ENCODE measurements at places on chromosomes 16 and 17. TPM values are rescaled to one million over a fixed set of nuclear protein-coding genes. Genes with fewer than 3 reads are reported as not detected.

FAHD1 gene
- 40.9 TPM for total RNA-seq

TOP2A gene
- total RNA-seq = 71.4 TPM

MT1M gene
- total RNA-seq = 3.8 TPM

ZNF768 gene
- total RNA-seq = 38.4 TPM

FOXF1 gene
- total RNA-seq = 4.0 TPM

P2RX5 gene
- 4.0 TPM for total RNA-seq

KRT12 gene
- total RNA-seq = not detected

SLC5A11 gene
- total RNA-seq = not detected

CA7 gene
- 0.65 TPM for total RNA-seq

TEFM gene
- 8.1 TPM for total RNA-seq

DNA sequence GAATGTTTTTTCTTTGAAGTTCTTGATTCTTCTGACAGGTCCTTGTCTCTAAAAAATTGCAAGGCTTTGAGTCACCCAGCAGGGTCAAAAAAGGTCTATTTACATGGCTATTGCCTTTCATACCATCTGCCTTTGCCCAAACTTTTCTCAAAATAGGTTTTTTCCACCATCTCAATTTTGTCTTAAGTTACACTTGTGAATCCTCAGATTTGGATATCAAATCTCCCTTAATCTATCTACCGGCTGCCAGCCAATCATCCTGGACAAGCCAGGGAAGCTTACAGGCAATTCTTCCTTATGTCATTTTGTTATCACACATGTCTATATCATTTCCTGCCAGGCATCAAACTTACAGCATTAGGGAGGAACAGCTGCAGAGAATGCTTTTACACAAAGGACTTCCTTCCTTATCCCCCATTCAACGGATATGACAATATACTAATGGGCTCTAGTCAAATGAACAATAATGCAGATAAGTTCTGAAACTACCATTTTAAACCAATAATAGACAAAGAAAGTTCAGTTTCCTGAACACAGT is 104.1 kb upstream of the CORO6 start:
- peak; percentile 14 for DNase-seq

GRCh38 chr16:46976550-46976949 is 3.1 kb upstream of the DNAJA2 start:
- DNase-seq = no peak

DNA sequence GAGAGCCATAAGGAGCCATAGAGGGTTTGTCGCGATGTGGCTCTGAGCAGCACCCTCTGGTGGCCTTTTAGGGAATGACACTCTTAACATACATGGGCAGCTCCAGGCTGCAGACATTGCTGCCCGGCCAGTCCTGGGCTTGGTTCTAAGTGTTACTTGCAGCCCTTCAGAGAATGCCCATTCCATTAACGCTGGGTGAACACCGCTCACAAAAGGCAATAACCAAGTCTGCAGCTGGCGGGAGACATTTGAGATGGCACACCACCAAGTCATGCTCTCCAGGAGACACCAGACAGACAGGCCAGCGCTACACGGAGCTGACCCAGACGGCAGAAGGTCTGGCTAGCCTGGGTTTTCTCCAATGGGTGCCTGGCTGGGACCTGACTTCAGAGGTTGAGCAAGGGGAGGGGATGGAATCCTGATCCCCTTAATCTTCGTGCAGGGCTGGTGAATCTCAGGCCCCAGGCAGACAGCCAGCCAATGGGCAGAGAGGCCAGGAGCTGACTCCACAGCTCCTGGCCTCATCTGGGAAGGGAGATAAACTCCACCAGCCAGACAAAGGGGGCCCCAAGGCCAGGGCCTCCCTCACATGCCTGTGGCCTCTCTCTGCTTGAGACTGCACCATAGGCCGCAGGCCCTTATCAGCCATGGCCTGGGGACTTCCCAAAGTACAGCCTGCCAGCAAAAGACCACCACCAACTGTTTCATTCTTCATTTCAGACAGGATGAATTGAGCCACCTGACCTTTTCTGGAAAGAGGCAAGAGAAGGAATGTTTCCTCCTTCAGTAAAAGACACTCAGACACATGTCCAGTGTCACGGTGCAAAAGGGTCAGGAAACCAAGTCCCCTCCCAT is 58.8 kb downstream of the ZDHHC7 start:
- DNase-seq = peak; percentile 83

- peak; percentile 72 for DNase-seq
These were observed 2.1 kb downstream of the HES7 start for GRCh38 chr17:8121681-8122421.

- peak; percentile 61 for DNase-seq
These were observed 57.2 kb upstream of the GSE1 start for GRCh38 chr16:85555719-85556455.

- DNase-seq = no peak
These were observed 66.8 kb downstream of the CRISPLD2 start for GRCh38 chr16:84886497-84887090.

- no peak for DNase-seq
These were observed 22.7 kb downstream of the YWHAE start for GRCh38 chr17:1377334-1377733.

GRCh38 chr16:2527071-2527783 is 4.0 kb downstream of the CEMP1 start:
- no peak for DNase-seq

DNA sequence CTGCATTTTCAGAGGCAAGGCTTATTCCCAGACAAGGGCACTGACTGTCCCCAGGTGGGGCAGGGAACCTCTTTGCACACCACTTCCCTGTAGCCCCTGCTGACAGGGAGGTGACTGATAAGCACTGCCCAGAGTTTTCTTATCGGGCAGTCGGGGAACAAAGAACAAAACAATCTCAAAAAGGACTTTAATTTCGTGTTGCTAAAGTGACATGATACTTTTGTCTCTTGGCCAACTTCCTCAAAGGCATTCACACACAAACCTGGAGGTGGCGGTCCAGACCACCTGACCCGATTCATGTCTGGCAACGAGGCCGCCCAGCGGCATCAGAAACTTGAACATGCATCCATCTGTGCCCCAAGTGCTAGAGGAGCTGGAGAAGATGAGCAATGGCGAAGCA is 28.9 kb downstream of the ZDHHC7 start:
- no peak for DNase-seq

DNA sequence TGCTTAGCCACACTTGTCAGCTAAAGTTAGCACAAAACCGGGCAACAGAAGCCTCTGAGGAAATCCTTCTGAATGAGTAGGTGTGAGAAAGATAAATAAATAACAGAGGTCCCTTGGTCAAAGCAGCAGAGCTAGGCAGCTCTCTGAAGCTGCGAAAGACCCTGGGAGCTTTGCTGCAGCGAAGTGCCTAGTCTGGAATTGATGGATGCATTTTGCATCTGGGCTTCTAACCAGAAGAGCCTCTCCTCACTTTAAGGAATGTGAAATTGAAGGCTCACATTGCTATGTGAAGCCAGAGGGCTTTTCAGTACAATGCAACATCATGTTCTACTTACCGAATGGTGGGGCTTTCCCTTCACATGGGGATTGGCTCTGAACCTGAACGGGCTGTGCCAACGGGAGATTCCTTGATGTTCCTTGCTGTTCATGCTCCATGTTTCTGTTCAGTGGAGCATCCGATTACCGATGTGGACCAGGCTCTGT is 274.6 kb downstream of the HS3ST3B1 start:
- peak; percentile 42 for DNase-seq

- DNase-seq = peak; percentile 65
These were observed 16.2 kb downstream of the BEAN1 start for GRCh38 chr16:66443269-66443652.

GRCh38 chr17:46097497-46097896 is 95.7 kb downstream of the KANSL1 start:
- no peak for DNase-seq

- no peak for DNase-seq
These were observed 14.7 kb downstream of the ALOX15B start for GRCh38 chr17:8053600-8053999.

- no peak for DNase-seq
These were observed 25.1 kb upstream of the SUPT4H1 start for GRCh38 chr17:58377093-58377601.

DNA sequence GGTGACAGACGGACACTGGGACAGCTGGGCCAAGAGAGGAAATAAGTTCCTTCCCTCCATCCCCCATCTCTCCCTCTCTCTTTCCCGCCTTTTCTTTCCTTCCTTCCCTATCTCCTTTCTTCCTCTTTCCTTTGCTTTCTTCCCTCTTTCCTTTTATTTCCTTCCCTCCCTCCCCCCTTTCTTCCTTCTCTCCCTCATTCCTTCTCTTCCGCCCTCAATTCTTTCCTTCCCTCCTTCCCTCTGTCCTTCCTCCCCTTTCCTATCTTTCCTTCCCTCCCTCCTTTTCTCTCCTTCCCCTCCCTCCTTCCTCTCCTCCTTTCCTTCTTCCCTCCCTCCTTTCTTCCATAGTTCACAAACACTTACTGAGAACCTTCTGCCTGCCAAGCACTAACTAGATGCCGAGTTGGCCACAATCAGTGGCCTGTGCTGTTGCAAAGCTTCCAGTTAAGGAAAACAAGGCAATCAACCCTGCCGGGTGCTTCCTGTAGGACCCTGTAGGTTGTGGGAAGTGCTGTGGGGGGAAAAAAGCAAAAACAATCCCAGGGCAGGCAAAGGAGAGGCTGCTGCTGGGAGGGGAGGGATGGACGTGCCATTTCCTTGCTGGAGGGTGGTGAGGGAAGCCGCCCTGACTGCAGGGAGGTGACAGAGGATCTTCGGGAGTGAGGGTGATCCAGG is 31.7 kb downstream of the ABCC6 start:
- no peak for DNase-seq

DNA sequence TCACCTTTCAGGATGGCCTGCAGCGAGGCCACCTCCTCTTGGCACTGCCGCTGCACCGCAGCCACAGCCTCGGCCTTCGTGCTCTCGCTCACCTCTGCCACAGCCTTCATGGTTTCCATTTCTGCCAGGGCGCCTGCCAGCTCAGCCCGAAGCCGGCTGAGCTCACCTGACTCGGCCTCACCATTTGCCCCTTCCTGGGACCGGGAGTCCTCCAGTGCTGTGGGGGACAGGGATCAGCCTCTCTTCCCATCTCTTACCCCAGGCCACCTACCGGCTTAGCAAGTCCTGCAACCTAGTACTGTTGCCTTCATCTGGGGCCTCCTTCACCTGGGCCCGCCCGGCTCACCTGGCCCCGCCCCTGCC is 658 bp downstream of the RABEP2 start:
- no peak for DNase-seq

GRCh38 chr17:41184480-41184961 is at the start of gene KRTAP4-1:
KRTAP4-1 (minus strand) TSS chr17:41184911; CDS start chr17:41184854, 57 bp downstream.
- no peak for DNase-seq

DNA sequence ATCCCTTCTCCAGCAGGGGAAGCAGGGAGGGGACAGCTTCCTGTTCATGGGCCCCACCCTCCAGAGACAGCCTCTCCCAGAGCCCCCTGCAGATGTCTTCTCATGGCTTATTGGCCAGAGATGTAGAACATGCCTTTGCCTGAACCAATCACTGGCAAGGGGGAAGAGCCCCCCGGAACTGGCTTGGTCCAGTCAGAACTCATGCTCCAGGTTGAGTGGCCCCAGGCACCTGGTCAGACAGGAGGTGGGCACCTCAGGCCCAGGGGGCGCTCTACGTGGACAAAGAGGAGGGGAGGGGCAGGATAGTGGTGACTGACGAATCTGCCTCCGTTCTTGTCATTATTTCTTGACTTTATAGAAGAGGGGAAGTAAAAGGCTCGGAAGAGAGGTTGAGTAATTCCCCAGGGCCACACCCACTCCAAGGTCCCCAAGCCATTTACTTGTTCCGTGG is 23.6 kb downstream of the RAB11FIP4 start:
- no peak for DNase-seq

DNA sequence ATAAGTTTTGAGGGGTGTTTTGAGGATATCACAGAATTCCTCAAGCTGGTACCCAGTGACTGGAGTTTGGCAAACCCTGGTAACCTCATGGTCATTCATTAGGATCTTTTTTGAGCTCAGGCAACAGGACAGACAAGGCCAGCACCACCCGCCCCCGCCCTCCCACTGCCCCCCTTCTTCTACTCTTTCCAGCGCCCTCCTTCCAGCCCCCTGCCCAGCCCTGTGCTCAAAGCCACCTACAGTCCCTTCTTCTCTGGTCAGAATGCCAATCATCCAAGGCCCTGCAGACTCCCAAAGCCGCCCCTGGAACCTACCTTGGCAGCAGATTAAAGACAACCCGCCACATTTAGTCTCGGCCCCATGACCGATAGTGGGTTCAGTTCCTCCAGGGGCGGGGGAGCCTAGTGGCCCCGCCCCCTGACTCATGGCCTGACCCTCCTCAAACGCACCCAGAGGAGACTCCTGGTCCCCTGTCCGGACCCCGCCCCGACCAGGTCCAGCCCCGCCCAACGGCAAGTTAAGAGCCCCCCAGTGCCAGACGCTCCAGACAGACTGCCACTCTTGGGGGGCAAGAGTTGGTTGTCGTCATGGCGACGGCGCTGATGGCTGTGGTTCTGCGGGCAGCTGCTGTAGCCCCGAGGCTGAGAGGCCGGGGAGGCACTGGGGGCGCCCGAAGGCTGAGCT is at the start of gene NAGS:
NAGS (plus strand) TSS at position 546 of the 684 bp plus-strand sequence; CDS start at position 588, 42 bp downstream.
- peak; percentile 23 for DNase-seq

- DNase-seq = peak; percentile 79
These were observed 2.0 kb downstream of the CBX4 start for GRCh38 chr17:79836972-79837887.

GRCh38 chr17:17767154-17767869 is 69.5 kb downstream of the SREBF1 start:
- peak; percentile 15 for DNase-seq

GRCh38 chr17:68861602-68862001 is 93.6 kb downstream of the ABCA8 start:
- no peak for DNase-seq

DNA sequence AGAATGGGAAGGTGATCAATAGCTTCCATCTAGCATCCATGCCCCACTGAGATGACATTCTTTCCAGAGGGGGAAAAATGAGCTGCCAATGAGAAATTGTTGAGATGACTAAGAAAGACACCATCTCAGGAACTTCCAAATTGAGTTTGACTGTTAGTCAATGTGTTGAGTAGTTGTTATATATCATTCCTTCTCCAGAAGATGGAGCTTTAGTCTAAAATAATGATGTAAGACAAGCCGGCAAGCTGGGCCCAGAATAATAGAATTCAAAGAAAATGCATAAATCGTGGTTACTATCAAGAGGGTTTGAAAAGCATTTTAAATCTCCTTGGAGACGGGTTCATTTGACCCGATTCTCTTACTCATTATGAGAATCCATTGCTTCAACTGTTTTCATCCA is 71.0 kb upstream of the ATF7IP2 start:
- peak; percentile 24 for DNase-seq
